ENCODE measurements at places on chromosomes 16 and 17. TPM values are rescaled to one million over a fixed set of nuclear protein-coding genes. Genes with fewer than 3 reads are reported as not detected.

Gene MYH13
- total RNA-seq: not detected

Gene CCL1
- not detected for total RNA-seq

Gene KRT17
- total RNA-seq: 3.5 TPM

Gene TNFRSF13B
- total RNA-seq: not detected

Gene KRTAP17-1
- not detected for total RNA-seq

Gene SLC38A10
- total RNA-seq: 101 TPM

Gene TSPOAP1
- total RNA-seq: 0.58 TPM

Gene TBC1D3K
- total RNA-seq: not detected

Gene SLC13A2
- not detected for total RNA-seq

Gene KRT14
- total RNA-seq: not detected

Gene ALOX15B
- 0.18 TPM for total RNA-seq

Gene SLC38A8
- not detected for total RNA-seq

Gene PPM1E
- total RNA-seq: 0.18 TPM

Gene PFN1
- total RNA-seq: 1,319 TPM

Gene KRTAP4-6
- total RNA-seq: not detected

Gene TBC1D3E
- total RNA-seq: not detected

Gene LGALS9B
- not detected for total RNA-seq

Gene SLC4A1
- not detected for total RNA-seq

Gene PPL
- total RNA-seq: 0.18 TPM

Gene CTRB2
- not detected for total RNA-seq

Gene KRTAP16-1
- not detected for total RNA-seq

Gene ZNF469
- total RNA-seq: 1.8 TPM

Gene CES4A
- total RNA-seq: 2.5 TPM

Gene EPOP
- total RNA-seq: 0.71 TPM

Gene USH1G
- total RNA-seq: not detected

Gene ABCA10
- total RNA-seq: 1.1 TPM

Gene SLFN14
- not detected for total RNA-seq

Gene FA2H
- not detected for total RNA-seq

Gene CD300LB
- total RNA-seq: not detected

Gene CACNA1H
- 8.7 TPM for total RNA-seq

Gene CDH1
- not detected for total RNA-seq

Gene CISD3
- 21.6 TPM for total RNA-seq

Gene NUPR1
- total RNA-seq: 28.7 TPM

Gene SEC14L5
- 0.18 TPM for total RNA-seq

Gene GAST
- total RNA-seq: not detected

Gene RGS11
- total RNA-seq: under 0.01 TPM

Gene GPR179
- not detected for total RNA-seq

Gene CLEC18B
- not detected for total RNA-seq

Gene ZNF594
- 1.6 TPM for total RNA-seq

Gene KRT12
- total RNA-seq: not detected

Gene CMTM1
- 2.0 TPM for total RNA-seq

Gene ENO3
- total RNA-seq: 3.4 TPM

Gene MYH1
- total RNA-seq: not detected

Gene HMOX2
- 79.6 TPM for total RNA-seq

Gene CPNE7
- total RNA-seq: 24.5 TPM

Gene HSBP1
- total RNA-seq: 21.3 TPM

Gene OR2C1
- not detected for total RNA-seq

Gene CA7
- total RNA-seq: not detected

Gene TRPV3
- total RNA-seq: 0.53 TPM

Gene BORCS6
- total RNA-seq: 12.1 TPM

Measured in myometrial cell (primary cell).